ENCODE measurements at places on chromosomes 5 and 9.

DNA sequence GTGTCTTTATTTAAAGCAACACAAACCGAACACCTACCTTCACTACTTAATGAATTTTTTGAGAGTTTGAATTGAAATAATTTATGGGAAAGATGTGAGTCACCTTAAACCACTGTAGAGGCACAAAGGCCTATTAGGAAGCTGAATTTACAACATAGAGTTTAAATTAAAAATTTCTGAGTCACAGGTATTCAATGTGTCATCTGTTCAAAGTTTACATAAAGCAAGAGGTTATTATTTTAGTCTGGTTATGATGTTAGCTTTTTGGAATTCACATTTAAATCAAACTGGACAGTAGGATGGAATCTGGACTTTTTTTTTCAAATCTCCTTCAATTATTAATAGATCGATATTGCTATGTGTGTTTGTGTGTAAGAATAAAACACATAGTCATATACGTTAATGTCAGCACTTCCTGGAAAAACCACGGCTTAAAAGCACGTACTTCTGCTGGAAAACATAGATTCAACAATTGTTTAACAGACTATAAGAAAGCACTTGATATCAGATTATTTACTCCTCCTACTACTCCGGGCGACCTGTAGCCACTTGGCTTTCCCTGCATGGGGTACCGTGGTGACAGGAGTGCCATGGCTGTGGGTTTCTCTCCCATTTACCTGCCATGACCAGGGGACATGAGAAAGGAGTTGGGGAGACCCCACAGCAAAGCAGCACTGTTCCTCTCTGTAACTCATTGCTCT, 638.6 kb downstream of the SEMA5A start:
- DNase-seq: no peak
- H3K36me3 ChIP-seq: no peaks in the 10 kb centered on the region
- no peaks in the 10 kb centered on the region for H3K27me3 ChIP-seq
- no peak overlapping the region for H3K4me3 ChIP-seq

DNA sequence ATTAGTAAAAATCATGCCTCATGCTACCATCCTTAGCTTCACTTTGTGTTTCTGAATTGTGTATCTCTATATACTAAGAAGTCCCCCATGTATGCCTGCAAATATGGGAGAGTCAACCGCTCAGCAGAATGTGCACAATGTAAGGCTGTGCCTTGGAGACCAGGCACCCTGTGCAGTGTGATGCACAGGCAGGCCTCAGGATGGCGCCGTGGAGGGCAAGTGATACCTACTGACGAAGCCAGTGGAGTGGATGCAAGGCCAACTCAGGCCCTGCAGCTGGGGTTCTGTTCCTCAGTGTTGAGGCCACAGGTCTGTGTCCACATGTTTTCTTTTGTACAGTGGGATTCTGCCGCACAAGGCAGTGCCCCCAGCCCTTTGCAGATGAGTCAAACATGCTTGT, 28.4 kb downstream of the SYK start:
- H3K4me1 ChIP-seq: no peaks in the 10 kb centered on the region
- H3K4me3 ChIP-seq: no peak overlapping the region
- no peak for DNase-seq
- H3K36me3 ChIP-seq: no peaks in the 10 kb centered on the region

DNA sequence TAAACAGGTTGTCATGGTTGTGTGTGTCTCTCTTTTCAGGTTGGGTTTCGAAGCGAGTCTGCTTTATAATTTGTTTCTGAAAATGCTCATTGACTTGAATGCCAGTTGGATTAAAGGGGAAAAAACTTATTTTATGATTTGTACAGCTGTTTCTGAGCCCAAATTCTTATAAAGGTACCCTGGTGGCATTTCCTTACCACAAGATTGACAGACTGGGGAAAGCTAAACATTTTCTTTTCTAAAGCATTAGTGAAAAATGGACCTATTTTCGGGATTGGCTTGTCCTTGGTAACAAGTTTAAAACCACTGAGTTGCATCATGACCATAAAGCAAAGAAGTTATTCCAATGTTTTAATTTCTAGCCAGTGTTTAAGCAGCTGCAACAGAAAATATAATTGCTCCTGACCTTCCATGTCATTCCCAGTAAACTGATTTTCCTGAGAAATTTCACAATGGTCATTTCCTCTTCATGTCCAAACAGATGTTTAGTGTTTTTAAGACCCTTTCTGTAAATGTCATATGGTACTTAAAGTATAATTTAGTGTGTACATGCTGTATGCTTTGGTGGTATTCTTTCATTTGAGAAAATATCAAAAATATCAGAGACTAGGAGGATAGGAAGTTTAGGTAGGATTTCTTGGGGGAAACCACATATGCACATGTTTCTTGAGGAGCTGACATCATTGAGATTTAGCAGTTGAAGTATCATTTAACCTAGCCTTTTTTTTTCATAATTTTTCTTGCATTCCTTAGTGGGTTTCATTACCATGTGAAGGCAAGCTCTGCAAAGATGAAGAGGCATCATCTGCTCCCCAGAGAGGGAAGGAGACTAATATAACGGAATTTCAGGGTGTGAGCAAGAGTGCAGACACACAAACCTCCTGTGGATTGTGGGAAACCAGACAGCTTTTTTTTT, 667.1 kb upstream of the RGMB start:
- no peaks in the 10 kb centered on the region for H3K4me1 ChIP-seq
- H3K36me3 ChIP-seq: no peaks in the 10 kb centered on the region
- H3K27me3 ChIP-seq: peaks cover 5% of the 10 kb centered on the region
- no peak overlapping the region for H3K4me3 ChIP-seq

DNA sequence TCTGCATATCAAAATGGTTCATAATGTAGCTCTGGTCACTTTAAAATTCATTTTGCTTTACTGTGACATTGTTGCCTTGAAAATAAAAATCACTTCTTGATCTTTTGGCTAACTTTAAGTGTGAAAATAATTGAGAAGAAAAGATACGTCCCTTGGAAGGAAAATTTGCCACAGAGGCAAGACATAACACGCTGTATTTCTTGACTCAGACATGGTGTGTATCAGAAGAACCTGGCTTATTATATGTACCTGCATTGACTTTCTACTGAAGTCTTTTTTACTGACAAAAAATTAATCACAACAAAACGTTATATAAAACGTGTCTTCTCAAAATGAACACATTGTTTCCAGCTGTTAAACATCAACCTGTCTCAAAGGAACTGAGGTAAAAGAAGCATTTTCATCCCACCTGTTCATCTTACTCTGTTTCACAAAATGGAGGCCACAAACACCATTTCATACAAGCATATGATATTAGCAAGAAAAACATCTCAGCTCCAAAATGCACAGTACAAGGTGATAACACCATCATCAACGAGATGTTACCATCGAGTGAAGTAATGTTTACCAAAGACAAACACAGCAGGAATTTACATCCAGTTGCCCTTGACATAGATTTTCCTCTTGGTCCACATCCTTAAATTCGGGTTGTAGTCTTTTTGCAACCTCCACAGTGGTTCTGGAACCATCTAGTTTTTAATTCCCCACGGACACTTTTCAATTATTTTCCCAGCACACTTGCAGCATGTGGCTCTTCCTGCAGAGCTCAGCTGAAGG, 179.9 kb downstream of the GLIS3 start:
- H3K27me3 ChIP-seq: no peaks in the 10 kb centered on the region
- no peak for DNase-seq
- H3K4me3 ChIP-seq: no peak overlapping the region
- H3K27ac ChIP-seq: no peak overlapping the region

Measured in activated naive CD8-positive, alpha-beta T cell treated with anti-CD3 and anti-CD28 coated beads for 36 hours (primary cell).